ENCODE measurements at places on chromosomes 3 and 15.

- DNase-seq: peak; percentile 49
Observed at GRCh38 chr3:109731639-109732473, 394.5 kb upstream of the DPPA4 start.

DNA sequence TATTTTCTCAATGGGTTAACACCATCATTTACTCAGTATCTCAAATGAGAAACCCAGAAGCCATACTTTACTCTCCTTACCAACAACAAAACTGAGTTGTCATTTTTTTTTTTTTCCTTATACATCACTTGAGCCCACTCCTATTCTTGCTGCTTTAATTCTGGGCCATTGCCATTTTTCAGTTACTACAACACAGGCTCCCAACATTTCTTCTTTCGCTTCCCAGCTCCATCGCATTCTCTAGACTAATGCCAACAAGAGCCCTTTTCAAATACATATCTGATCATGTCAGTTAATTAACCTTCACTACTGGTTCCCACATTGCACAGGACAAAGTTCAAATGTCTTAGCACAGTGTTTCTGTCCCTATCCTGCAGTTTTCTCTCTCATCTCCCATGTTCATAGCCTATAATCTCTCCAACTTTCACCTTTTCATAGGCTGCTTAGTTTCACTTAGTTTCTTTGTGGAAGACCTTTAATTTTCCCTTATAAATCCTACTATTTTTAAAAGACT, 22.5 kb upstream of the ANXA2 start:
- DNase-seq: no peak

- DNase-seq: no peak
Observed at GRCh38 chr3:187640569-187641059, 29.6 kb downstream of the SST start.

DNA sequence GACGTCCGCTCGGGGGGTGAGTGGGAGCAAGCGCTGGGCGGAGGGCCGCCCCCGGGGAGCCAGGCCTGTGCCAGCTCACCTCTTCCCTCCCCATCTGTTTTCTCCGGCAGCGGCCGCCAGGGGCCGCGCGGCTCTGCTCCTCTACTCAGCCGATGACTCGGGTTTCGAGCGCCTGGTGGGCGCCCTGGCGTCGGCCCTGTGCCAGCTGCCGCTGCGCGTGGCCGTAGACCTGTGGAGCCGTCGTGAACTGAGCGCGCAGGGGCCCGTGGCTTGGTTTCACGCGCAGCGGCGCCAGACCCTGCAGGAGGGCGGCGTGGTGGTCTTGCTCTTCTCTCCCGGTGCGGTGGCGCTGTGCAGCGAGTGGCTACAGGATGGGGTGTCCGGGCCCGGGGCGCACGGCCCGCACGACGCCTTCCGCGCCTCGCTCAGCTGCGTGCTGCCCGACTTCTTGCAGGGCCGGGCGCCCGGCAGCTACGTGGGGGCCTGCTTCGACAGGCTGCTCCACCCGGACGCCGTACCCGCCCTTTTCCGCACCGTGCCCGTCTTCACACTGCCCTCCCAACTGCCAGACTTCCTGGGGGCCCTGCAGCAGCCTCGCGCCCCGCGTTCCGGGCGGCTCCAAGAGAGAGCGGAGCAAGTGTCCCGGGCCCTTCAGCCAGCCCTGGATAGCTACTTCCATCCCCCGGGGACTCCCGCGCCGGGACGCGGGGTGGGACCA, 632 bp upstream of the CRELD1 start:
- peak; percentile 78 for DNase-seq

DNA sequence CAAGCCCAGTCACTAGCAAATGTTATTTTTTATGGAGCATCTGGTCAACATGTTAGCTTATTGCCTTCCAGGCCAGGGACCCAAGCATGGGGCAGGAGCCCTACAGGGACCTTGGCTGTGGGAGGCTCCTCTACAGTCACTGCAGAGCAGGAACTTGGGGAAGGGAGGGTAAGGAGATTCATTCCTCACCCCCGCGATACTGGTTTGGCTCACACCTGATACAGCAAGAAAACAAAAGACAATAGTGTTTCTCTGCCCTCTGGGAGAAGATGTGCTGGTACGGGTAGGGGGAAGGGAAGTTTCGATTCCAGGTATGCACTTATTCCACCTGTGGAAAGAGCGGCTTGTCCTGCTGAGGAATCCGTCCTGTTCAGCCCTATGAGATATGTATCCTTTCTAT, 77.6 kb downstream of the SLC12A8 start:
- no peak for DNase-seq
